NCI-H524 treated with DMSO at 0.1 percent for 48 hours (cell line): ENCODE measurements at places on chromosomes 7 and 10.

DNA sequence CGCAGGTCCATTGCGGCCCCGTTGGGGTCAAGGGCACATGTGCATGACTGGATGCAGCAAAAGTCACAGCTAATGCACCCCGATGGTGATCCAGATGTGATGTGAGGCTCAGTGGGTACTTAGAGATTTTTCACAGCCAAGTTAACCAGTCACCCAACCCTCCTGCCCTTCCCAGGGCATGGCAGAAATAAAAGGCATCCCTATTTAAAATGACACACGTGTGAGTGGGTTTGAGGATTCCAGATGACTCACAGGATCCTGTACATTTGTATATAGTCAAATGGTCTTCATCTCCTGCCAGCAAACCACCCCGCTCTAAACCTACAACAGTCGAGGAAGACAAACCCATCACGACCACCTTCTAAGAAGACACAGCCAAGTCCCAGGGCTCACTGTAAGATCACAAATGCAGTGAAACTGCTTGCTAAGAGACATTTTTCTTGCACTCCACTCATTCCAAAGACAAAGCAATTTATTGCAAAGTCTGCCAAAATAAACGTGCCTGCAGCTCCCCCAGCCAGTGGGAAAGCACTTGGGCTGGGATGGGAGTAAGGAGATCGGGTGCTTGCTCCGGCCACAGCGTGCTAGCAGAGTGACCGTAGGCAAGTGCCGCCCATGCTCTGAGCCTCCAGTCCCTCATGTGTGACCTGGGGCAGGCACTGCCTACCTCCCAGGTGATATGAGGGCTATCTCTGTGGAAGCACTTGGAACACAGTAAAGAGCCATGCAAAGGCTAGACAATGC is 86.6 kb upstream of the MACROH2A2 start:
- no peak for DNase-seq

- peak; percentile 87 for DNase-seq
These were observed 17.4 kb downstream of the AUTS2 start for GRCh38 chr7:69615685-69616084.

DNA sequence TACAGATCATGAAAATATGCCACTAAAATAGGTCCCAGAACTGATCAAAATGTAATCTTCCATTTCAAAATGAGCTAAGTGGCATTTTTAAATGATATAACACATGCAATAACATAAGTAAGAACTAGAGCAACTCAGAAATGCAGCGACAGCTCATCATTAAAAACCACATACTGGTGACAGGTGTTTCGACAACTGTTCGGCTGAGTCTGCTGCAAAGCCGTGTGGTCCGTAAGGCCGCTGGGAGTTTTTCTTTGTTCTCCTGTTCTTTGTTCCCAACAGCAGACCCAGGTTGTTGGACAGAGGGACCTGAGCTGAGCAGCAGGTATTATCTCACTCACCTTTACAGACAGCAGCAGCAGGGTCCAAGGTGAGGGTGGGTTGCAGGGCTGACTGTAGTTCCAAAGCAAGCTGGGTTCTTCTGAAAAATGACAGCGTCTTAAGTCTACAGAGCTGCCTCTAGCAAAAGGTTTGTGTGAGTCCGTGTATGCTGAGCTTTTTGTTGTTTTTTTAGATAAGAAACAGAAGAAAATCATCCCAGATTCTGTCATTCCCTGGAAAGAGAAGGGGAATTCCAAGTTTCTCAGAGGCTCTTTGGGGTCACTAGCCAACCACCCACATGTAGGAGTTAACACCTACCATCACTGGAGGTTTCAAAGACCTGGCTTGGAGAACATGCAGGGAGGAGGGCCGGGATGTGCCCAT is 45.4 kb upstream of the MACROH2A2 start:
- DNase-seq = no peak

DNA sequence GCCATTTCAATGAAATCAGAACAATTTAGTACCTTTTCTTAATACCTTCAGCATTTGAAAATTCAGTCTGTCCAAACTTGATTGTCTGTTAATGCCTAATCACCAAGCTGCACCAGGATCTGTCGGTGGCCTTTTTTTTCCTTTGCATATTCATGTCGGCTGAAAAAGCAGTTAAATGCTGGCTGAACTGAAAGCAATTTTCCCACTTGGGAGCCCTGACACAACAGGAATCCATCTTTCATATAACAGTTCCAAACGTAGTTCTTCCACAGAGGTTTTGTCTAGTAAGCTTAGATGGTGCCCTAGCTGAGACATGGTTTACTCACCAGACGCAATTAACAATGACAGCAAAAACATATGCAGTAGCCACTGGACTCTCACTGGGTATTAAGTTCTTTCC is 83.6 kb upstream of the CHCHD3 start:
- no peak for DNase-seq

GRCh38 chr7:98557538-98558031 is 59.5 kb upstream of the NPTX2 start:
- peak; percentile 86 for DNase-seq

- no peak for DNase-seq
These were observed 8.9 kb downstream of the SH2B2 start for GRCh38 chr7:102295346-102296178.

GRCh38 chr7:77783545-77783944 is 14.7 kb downstream of the TMEM60 start:
- no peak for DNase-seq

- DNase-seq = no peak
These were observed 157.0 kb upstream of the AGR3 start for GRCh38 chr7:17038783-17039170.

DNA sequence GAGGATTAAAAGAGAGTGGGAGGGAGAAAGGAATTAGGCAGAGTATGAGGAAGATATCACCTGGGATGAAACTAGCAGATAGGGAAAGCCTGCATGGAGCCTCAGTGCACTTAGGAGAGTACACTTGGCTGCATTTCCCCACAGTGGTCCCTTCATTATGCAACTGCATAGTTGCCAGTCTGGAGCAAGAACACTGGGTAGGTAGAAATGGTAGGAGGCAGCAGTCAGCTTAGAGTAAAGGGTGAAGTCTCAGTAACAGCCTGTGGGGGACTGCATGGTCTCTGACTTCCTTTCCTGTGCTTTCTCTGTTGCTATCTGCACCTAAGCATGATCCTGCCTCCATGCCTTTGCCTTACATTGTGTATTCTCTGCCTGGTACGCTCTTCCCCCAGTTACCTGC is 14.0 kb upstream of the PCGF5 start:
- DNase-seq = no peak

DNA sequence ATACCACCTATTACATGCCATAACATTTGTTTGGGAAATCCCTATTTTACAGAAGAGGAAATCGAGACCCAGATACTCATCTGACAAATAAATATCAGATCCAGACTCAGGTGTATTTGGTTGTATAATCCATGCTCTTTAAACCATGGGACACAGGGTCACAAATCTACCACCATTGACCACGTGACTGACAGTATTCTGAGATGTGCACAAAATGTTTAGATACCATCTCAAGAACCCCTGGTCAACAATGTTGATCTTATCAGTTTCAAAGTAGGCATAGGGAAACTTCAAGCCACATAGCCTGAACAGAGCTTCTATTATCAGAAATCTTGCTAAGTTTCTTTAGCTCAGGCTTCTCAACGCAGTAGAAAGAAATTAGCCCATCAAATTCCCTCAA is 93.6 kb downstream of the ICA1 start:
- DNase-seq = no peak

DNA sequence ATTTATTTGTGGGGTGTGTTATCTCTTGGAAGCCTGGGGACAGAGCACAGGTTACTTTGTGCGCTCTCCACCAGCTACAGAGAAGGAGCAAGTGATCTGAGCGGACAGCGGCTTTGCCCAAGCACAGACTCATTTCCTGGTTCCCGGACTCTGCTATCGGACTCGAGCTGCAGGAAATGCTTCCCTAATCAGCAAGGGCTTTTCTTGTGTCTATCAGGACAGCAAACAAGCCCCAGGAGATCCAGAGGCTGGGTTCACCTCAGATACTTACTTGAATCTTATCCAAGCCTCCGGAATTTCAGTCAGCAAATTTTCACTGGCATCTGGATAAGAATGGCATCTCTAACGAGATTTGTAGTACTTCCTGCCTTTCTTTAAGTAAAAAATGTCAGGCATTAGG is 27.8 kb downstream of the MRC1 start:
- DNase-seq = no peak

GRCh38 chr7:24718977-24719491 is 38.2 kb downstream of the GSDME start:
- no peak for DNase-seq

DNA sequence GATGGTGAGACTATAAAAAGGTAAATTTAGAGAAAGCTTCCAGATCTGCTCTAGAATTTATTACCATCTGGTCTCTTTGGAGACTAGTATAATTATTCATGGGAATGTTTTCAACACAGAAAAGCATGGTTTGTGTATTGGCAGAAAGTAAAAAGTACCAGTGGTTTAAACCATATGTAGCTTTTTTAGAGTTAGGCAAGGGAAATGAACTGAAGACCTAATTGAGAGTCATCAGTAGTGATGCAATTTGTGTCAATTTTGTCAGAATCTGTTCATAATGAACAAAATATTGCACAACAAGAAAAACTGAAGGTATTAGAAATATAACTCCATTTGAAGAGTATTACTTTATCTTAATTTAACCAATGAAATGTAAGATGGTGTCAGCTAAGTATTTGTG is 181.4 kb downstream of the ADK start:
- no peak for DNase-seq

GRCh38 chr10:43692051-43692825 is 43.6 kb upstream of the ZNF32 start:
- DNase-seq = no peak

- no peak for DNase-seq
These were observed 9.3 kb downstream of the KCNH2 start for GRCh38 chr7:150968734-150969372.

GRCh38 chr7:8204339-8205030 is 57.5 kb downstream of the ICA1 start:
- DNase-seq = no peak

- no peak for DNase-seq
These were observed 182.2 kb downstream of the ADK start for GRCh38 chr10:74333174-74333573.

DNA sequence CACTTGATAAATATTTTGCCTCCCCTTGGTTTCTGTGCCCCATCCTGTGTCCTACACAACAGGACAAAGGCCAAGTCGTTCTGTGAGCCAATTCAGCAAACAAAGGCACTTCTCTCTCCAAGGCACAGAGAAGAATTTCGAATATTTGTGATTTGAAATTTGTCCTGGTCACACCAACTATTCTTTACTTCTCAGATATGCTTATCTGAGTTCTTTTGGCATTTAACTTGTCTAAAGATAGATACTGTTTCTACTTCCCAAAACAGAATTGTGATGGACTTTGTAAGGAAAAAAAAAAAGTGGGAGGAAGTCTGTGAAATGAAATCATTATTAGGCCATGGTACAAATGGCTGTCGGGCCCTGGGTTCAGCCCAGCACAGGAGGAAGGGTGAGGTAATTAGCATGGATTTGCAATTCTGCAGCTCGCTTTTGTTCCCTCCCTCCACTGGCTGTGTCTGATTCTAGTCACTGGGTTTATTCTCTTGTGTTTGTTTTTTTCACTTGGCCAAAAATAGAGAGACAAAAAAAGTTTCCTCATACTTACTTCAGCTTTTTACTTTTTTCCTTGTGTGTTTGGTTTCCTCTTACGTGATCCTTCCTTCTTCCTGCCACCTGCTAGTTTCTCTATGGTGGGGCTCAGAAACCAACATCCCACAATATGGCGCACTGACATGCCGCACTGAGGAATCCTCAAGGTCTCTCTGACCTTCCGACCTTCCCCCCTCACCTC is 108.2 kb upstream of the MKLN1 start:
- no peak for DNase-seq

DNA sequence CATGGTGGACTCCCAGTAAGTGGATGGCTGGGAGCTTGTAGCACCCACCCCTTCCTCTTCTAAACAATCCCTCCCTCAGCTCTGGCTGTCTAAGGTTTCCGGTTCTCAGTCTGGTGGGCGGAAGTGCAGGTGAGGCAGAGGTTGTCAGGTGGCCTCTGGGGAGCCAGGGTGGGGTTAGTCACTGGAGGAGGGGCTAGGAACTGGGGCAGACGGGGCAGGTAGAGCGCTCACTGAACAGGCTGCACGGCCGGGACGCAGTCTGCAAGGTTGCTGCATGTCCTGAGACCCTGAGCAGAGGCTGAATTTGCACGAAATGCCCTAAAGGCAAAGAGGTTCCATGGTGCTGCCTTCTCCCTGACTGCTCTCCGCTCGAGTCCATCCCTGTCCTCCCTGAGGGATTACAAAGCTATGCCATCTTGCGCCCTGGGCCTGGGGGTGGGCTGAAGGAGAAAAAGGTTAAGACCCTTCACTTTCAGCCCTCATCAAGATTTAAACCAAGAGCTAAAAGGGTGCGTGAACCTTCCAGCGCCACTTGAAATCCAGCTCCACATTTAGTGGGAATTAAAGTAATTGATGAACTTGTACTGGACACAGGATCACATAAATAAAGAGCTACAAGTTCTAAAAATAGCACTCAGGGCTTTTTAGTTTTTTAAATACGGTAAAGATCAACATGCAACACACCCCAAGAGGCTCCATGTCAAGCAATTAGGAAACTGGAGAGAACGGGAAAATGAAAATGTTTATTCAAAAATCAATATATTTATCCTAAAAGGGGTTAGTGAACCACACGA is 62.3 kb upstream of the CTBP2 start:
- no peak for DNase-seq

- peak; percentile 38 for DNase-seq
These were observed 254.9 kb downstream of the PLXNA4 start for GRCh38 chr7:132321387-132321786.
